ENCODE measurements at places on chromosomes 16 and 17. TPM values are rescaled to one million over a fixed set of nuclear protein-coding genes. Genes with fewer than 3 reads are reported as not detected.

The ITGAX gene
- 32.9 TPM for total RNA-seq

The HIGD1B gene
- total RNA-seq: not detected

GRCh38 chr16:55351936-55352335, 27.9 kb downstream of the IRX6 start:
- DNase-seq: no peak

DNA sequence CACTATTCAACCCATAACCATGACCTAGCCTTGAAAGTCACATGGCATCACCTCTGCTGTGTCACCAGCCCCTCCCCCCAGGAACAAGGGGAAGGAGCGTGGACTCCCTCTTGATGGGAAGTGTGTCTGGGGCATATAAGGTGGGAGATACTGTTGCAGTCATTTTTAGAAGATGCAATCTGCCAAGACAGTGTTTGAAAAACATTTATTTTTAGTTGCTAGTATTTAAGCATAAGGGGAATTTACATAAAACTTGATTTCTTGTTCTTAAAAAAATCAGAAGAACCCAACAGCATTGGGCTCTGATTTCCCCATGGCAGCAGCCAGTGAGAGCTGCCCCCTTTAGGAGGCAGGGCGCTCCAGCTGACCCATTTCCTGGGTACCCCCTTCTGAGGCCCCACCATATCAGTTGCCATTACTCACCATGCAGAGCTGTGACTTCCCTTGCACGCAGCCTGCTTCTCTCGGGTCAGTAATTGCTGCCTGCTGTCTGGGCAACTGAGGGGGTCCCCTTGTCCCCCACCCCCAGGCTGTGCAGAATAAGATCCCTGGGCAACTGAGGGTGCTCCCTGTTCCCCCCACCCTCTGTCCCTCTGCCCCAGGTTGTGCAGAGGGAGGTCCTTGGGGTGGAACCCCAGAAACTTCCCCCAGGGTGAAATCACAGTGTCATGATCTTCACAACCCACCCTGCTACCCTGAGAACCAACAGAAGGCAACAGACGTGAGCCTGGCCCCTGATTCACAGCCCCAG, 11.8 kb upstream of the CDC42EP4 start:
- no peak for DNase-seq

The HSD17B2 gene
- not detected for total RNA-seq
